ENCODE measurements at places on chromosomes 11 and 22.

DNA sequence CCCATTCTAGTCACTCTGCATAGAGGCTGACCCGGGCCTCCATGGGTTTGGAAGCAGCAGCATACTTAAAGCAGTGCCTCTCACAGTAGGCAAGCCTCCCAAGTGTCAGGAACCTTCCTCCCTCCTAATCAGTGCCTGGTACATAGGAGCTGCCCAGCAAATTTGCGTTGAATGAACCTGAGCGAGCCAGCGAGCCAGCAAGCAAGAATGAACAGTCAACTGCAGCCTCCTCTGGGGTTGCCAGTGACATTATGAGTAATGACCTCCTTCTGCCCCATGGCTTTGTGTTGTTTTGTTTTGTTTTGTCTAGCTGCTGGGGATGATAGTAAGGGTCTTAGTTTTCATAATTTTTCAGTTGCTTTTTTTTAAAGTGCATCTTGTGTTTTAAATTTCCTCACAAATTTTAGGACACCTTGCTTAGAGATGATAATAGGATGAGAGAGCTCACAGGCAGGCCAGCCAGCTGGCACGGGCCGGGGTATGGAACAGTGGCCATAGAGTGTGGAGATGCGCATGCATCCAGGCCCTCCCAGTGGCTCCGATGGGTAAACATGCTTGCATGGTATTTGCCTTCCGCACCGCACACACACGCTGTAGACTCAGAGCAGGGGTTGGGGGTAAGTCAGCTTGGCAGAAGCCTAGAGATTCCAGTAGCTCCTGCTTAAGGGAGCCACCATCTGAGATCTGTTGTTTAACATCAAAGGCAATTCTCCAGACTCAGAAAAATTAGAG lies 36.1 kb downstream of the TTC12 start:
- DNase-seq: no peak

DNA sequence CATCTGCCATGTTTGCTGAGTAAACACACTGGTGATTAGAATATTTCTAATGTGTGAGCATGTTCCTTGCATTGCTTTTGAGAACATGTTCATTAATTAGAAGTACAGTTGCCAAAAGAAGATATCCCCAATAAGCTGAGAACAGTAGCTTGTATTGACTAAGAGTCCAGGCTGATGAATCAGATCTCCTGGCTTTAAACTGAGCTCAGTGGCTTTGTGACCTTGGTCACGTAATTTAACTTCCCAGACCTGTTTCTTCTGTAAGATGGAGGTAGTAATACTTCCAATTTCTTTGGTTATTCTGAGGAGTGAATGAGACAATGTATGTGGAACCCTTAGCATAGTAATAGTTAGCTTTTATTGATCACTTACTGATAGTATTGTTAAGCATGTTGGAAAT lies 61.9 kb downstream of the CYB5R2 start:
- DNase-seq: no peak

GRCh38 chr22:45756558-45756957 lies 84.9 kb downstream of the ATXN10 start:
- DNase-seq: no peak

DNA sequence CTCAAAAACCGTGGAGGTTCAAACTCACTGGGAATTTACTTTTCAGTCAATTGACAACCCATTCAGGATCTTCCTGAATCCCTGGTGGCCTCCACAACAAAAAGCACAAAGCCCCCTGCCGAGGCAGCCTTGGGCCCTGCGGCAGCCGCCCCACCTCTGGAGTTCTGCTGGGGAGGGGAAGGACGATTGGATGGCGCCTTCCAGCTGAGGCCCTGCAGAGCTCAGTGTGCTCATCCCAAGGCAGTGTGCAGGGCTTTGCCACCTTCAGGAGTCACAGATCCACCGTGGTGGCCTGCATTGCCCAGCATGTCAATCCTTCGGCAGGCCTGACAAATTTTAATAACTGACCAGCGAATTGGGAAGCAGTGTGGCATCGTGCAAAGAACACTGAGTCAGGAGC lies 7.4 kb downstream of the ZFTA start:
- no peak for DNase-seq

GRCh38 chr11:119763071-119763728 lies 34.2 kb upstream of the NECTIN1 start:
- DNase-seq: no peak

GRCh38 chr22:33456511-33456910 lies 398.3 kb upstream of the SYN3 start:
- DNase-seq: no peak

DNA sequence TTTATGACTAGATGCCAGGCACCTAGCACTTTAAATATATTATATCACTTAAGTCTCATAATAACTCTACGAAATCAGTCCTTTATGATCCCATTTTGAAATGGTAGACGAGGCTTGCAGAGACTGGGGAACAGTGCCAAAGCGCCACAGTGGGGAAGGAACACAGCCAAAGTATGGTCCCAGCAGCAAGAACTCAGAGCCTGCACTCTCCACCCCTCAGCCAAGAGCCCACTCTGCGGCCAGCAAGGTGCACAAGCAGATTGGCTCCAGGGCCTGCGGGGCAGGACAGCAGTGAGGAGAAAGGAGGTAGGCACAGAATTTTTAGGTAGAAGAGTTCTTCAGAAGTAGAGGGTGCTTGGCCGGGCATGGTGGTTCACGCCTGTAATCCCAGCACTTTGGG lies 61.4 kb downstream of the NRXN2 start:
- no peak for DNase-seq

DNA sequence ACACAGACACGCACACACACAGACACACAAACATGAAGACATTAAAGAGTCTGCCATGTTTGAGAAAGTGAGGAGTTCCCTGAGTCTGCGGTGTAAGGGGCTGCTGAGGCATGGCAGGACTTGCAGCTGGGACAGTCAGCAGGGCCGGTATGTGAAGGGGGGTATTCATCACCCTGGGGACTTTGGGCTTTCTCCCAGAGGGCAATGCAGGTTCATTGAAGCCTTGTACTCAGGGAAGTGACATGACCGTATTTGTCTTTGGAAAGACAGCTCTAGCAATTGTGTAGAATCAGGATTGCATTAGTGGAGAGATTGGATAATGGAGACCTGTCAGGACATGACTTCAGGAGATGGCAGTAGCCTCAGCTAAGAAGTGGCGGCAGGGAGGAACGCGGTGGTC lies 9.4 kb upstream of the ADAMTS8 start:
- no peak for DNase-seq

DNA sequence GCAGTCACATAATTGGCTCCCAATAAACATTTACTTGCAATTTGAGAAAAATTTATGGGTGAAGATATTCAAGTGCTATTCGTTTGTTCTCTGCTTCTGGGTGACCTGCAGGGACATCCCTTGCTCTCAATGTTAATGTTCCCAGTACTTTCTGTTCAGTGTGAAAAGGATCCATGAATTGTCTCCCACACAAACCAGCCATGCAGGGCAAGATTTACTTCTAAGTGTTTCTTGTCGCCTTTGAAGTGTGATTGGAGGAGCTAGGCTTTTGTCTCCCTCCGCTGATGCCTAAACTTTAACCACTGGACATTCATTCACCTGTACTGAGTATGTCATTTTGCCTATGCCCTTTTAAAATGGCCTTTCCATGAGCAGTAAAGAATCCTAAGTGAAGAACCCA lies 66.4 kb upstream of the ADA2 start:
- no peak for DNase-seq

GRCh38 chr22:27574002-27574366 lies 227.6 kb downstream of the MN1 start:
- no peak for DNase-seq

DNA sequence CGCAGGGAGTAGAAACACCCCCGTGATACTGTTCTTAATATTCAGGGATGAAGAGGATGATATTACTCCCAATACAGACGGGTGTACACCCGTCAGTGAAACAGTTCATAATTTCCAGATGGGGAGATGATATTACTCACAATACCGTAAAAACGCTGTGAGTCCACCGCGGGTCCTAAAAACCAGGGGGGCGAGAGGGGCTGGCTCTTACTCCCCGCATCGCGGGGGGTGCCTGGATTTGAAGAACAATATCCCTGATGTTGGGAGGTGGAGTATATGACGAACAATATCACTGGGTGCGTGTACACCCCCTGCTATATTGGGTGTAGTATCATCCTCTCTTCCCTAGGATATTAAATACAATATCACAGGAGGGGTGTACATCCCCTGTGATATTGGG lies 20.5 kb upstream of the APOL5 start:
- no peak for DNase-seq

- DNase-seq: no peak
Measured at GRCh38 chr22:48075604-48076003, 1313.2 kb downstream of the TBC1D22A start.

DNA sequence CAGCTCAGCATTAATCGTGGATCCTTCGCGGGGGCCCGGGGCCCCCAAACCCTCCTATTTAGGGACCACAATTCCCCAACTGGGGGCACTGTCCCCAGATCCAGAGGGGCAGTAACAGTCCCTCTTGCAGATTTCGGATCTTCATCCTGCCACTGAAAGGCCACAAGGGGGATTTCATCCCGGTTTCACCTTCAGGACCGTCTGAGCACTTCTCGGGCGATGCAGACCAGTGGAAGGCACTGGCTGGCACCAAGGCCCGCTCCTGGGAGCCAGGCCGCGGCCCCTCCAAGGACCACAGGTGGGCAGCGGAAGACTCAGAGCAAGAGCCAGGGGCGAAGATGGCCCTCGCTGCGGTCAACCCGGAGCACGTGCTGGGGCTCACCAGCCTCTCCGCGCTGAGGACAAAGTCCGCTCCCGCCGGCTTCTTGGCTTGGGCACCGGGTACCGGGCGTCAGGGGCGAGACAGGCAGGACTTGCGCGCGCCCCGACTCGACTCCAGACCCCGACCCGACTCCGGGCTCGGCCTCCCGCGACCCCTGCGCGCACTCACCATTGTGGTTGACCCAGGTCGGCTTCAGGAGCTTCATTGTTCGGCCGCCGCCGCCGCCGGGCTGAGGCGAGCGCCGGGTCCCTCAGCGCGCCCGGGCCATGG lies 517 bp downstream of the HIRA start:
- DNase-seq: no peak

DNA sequence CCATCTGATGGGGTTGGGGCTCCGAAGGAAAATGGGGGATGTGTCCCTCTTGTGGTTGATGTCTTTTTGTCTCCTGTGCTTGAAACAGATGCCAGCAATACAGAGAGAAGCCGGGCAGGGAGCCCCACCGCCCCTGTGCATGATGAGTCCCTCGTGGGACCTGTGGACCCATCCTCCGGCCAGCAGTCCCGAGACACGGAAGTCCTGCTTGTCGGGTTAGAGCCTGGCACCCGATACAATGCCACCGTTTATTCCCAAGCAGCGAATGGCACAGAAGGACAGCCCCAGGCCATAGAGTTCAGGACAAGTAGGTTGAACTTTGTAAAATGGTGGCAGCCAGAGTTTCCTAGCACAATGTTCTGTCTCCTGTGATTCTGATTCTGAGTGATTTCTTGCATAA lies 91.7 kb upstream of the OR4B1 start:
- DNase-seq: no peak

- no peak for DNase-seq
Measured at GRCh38 chr11:115944596-115944995, 440.4 kb upstream of the CADM1 start.

DNA sequence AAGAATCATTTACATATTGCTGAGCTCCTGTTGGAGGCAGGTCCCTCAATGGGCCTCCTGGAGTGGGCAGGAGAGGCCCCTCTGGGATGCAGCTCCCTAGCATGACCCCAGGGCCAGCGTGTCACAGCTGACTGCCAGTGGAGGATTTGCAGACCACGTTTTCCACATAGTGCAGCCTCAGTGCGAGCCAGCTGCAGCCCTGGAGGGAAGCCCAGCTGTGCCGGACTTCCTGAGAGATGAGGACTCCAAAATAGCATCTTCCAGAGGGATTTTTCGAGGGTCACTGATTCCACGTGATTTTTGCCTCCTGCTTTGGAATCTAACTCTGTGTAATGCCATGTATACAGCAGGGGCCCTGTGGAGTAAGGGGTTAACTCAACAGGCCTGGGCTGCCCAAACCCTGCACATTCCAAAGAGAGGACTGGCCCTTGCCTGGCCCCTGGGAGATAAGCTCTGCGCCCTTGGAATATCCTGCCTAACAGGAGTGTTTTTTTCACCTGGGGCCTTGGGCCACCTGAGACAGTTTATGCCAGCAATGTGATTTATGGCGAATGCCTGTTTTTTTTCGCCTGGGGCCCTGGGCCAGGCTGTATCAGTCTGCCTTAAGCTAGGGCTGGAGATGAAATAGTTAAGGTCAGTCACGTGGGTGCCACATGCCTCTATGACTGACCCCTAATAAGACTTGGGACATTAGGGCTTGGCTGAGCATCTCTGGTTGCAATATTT lies 47.4 kb downstream of the RPS6KA4 start:
- no peak for DNase-seq

- DNase-seq: no peak
Measured at GRCh38 chr22:23500508-23501260, 79.4 kb downstream of the IGLL1 start.

GRCh38 chr11:73241300-73241699 lies 23.2 kb downstream of the P2RY2 start:
- DNase-seq: no peak

GRCh38 chr22:30637701-30638114 lies 2.1 kb downstream of the SLC35E4 start:
- no peak for DNase-seq

- DNase-seq: no peak
Measured at GRCh38 chr22:44309137-44309536, 3.6 kb downstream of the SHISAL1 start.

DNA sequence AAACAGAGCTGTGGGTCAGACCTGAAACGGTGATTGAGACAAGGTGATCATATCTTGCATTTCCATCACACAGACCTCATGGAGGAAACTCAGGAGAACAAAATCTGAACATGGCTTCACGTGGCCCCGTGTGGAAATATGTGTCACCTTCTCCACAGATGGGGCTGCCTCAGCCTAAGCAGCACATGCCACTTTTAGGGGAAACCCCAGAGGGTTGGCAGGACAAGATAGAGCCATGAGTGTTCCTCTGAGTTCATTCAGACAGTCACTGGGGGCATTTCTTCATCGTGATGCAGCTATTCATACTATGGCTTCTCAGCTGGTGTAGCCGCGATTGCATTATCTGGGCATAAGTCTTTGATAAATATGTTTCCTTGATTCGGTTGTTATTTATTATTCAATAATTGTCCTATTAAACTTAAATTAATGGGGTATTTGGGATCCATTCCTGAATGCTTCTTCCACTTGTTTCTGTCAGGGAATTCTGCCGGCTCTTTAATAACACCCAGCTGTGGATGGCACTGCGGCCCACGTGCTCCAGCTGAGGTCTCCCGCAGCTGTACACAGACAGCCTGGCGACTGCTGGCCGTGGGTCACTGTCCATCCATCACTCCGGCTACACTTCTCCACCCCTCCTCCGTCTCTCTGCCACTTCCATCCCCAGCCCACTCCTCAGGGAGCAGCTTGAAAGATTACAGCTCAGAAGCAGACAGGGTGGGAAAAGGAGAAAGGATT lies 485.1 kb downstream of the OPCML start:
- no peak for DNase-seq

DNA sequence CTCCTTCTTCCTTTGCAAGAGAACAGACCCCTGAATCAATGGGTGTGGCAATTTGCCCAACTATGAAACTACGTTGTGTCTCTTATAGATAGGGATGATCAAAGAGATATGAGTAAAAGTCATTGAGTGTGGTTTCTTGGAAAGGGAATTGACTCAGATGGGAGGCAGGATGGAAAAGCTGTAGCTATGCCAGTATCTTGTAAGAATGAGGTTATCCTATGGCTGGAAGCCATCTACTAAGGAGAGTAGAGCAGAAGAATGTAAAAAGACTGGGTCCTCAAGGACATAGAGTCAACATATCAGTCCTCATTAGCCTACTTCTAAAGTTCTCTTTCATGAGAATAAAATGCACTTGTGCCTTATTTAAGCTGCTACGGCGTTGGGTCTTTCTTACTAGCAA lies 78.9 kb upstream of the POU2AF2 start:
- DNase-seq: no peak

GRCh38 chr11:103183981-103184611 lies 74.9 kb downstream of the DYNC2H1 start:
- DNase-seq: no peak

Data from CD4-positive, alpha-beta T cell treated with Interleukin-21 for 1 hour (primary cell).